ENCODE measurements at places on chromosomes 5 and 9.
A peak's percentile ranks its signal among the peaks of the same experiment; 100 is the strongest.

- peak; percentile 42 for DNase-seq
Measured at GRCh38 chr9:71812385-71812784, 44.1 kb upstream of the CEMIP2 start.

DNA sequence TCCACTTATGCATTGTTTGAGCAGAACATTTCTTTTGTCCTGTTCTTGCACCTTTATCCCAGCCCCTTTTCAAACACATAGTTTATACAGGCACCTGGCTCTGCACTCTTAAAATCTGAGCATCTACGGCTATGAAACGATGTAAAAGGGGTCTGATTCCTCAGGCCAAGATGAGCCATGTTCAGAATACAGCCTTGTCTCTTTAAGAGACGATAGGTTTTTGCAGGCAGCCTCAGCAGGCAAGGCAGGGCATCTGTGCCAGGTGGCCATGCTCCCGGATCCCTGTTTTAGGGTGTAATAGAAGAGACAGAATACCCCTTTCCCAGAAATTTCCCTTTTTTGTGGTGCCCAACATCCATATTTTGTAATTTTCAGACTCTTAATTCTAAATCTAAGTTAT lies 89.1 kb upstream of the NFIB start:
- DNase-seq = no peak

- DNase-seq = no peak
Measured at GRCh38 chr5:170641589-170642031, 137.8 kb downstream of the KCNIP1 start.

GRCh38 chr5:153490118-153491037 lies at the start of gene GRIA1:
Gene GRIA1, plus strand, starts transcription at chr5:153490670.
- no peak for DNase-seq

GRCh38 chr5:138663561-138663960 lies 88.4 kb upstream of the HSPA9 start:
- DNase-seq = no peak

GRCh38 chr5:72392326-72392733 lies 72.2 kb downstream of the PTCD2 start:
- no peak for DNase-seq

DNA sequence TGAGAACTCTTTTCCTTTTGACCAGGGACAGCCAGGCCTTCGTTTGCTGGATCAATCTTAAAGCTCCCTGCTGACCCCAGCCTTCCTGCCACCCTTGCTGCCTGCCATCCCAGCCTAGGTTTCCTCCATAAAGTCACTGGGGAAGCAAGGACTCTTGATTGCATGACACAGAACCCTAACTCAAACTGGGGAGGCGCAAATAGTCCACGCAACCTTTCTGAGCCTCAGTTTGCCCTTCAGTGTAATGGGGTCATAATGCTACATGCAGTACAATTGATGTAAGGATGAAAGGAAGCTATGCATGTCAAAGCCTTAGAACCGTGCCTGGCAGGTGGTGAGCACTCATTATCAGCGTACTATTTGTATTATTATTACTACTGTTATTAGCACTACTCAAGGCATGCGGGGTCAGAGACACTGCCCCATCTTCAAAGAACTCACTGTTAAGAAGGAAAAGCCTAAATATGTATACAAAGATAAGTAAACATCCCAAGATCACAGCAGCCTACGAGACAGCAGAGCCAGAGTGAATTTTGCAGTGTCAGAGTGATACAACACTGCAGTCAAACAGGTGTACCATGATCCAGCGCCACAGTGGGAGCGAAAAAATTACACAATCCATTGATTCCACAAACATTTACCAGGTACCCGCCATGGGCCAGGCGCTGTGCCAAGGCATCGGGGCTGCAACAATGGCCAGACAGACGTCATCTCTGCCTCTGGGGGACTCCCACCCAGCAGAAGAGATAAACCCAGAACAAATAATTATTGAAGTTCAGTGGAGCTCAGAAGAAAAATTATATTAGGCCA lies 16.9 kb upstream of the CPLX2 start:
- DNase-seq = no peak

- no peak for DNase-seq
Measured at GRCh38 chr5:63456279-63456678, 506.0 kb downstream of the HTR1A start.

DNA sequence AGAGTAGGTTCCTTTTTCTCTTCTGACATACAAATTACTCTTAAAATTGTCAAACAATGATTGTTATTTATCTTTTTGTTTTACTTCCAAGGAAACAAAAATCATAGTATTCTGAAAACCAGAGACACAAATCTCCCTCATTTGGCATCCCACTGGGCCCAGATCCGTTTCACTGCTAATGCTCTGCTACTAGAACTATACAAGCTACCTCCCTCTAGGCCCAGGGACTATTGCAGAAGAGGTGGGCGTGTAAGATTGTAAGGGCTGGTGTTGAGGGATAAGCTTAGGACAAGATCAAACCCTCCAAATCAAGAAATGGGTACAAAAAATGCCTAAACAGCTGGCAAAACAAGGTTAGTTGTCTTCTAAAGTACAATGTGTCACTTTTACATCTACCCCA lies 928.9 kb upstream of the CDH10 start:
- no peak for DNase-seq

DNA sequence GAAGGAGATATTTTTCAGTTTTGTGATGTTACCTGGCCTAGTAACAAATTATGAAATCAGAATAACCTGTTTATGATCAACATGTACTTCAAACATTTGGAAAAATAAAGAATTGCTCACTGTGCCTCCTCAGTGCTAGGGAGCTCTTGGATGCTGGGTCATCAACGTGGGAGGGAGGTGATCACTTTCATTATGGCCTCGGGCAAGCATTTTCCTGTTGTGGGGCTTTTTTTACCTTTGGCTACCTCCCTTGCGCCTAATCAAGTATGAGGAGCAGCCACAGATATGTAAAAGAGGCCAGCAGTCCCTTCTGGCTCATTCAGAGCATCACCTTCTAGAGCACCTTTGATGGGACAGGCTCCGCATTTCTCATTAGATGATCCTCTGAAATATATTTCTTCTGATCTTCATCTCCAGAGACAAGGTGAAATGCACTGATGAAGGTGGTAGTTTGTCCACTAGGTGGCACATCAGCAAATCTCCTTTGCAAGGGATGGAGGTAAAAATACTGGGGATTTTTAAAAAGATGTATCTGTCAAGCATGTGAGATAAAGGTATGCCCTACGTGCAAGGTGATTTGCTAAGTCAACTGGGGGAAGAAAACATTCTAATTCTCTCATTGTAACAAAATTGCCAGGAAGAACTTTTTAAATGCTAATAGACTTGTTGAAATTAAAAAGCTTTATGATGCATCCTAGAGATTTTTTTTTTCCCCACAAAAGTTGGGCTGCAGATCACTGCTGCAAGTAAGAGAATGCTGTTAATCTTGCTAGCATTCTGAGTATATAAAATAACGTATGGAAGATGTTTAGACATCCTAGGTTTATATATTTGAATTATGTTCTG lies 218.2 kb downstream of the MAST4 start:
- peak; percentile 76 for DNase-seq

- peak; percentile 29 for DNase-seq
Measured at GRCh38 chr5:76104027-76104426, 20.8 kb downstream of the SV2C start.

DNA sequence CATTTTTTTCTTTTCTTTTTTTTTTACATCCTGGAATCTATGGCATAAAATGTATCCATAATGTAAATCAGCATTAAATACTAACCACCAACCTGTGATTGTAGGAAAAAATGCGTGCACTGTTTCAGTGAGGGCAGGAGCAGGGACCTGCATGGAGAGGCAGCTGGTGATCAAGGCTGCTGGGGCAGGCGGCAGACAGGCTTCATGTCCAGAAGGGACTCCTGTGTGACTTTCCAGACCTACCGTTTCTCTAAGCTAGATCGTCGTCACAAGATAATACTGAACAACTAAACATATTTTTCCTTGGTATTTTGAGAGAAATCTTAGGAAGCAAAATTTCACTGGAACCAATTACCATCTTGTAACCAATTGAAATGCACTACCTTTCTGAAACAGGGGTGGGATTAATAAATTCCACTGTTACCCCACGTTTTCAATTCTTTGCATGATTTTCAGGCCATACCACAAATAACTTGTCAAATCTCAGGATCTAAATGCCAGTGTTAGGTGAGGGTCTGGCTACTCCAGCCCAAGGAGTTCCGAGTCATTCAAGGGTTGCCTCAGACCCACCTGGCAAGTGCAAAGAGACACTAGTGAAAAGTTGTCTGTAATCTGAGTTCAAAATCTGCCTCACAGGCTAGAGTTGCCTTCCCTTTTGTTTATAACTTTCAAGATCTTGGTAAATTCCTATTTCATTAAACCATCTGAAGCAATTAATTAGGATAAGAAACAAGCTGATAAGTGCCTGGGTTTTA lies 198.2 kb downstream of the SEMA5A start:
- DNase-seq = no peak

DNA sequence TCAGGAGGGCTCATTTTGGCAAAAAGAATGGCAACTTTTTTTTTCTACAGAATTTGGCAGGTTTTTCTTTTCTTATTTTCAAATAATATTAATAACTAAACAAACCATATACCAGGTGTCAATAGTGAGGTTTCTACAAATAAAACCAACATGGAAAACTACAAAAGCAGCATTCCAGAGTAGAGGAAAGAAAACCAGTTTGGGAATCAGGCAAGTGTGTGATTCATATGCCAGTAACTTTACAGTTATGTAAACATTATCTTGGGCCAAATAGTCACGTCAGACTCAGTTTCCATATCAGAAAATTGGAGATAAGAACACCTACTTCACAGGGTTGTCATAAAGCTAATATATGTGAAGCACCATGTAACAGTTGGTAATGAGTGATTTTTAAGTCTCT lies 51.7 kb downstream of the FBXW11 start:
- DNase-seq = peak; percentile 52

DNA sequence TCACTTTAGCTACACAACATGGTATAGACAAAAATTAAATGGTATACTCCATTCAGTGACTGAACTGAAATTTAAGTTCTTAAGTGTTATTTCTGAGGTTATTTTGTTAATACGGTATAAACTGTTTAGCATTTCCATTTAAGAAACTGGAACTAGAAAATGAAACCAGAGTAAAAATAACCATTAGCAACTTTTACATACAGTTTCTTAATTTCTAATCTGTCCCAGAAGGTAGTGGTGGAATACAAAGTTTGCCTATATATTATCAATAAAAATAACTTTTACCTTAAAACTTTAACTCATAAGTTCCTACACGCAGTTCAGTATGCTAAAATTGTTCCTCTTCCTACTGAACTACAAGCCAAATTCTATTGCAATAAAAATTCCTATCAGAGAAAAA lies 10.3 kb downstream of the GOLPH3 start:
- no peak for DNase-seq

DNA sequence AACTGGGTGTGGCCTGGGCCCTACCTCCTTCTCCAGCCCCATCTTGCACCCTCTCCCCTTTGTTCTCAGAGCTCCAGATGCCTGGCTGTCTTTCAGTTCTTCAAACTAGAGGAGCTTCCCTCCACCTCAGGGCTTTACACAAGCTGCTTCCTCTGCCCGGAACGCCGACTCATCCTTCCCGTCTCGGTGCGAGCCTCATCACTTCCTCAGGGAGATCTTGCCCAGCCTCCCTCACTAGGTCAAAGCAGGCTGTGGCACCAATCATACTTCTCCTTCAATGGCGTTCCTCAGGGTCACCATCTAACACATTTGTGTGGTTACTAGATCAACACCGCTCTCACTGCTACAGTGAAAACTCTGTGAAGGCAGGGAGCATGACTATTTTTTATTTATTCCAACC lies 56.2 kb upstream of the ZSWIM6 start:
- peak; percentile 71 for DNase-seq

Measured in fibroblast of pulmonary artery (primary cell).